Tibial artery (tissue), 4 donors: ENCODE measurements at places on chromosomes 4 and X.
A peak's percentile ranks its signal among the peaks of the same experiment; 100 is the strongest.

- DNase-seq = no peak
Measured at GRCh38 chr4:6755088-6755753, 27.3 kb upstream of the KIAA0232 start.

DNA sequence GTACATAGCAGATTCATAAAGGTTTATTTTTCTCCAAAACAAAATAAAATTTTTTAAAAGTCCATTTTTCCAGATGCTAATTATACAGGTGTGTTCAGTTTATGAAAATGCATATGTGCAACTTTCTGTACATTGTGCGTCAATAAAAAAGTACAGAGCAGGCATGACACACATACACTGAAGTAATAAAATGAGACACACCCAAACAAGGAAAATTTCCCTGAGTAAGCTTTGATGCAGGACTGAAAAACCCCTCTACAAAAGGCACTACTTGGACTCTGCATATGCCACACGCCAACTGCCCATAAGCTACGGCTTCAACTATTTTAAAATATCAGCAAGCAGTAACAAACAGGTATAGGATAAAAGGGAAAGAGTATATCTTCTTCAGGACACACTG is 13.8 kb downstream of the ARAP2 start:
- DNase-seq = no peak

GRCh38 chrX:47293106-47293505 is 60.3 kb downstream of the USP11 start:
- no peak for DNase-seq

GRCh38 chrX:134969726-134970125 is 21.1 kb upstream of the SMIM10 start:
- no peak for DNase-seq

- DNase-seq = peak; percentile 44
Measured at GRCh38 chr4:74793757-74794381, 454 bp downstream of the BTC start.

- DNase-seq = no peak
Measured at GRCh38 chrX:124333862-124334261, 1.4 kb downstream of the TEX13D start.

GRCh38 chr4:89483833-89484232 is 176.2 kb upstream of the GPRIN3 start:
- no peak for DNase-seq

DNA sequence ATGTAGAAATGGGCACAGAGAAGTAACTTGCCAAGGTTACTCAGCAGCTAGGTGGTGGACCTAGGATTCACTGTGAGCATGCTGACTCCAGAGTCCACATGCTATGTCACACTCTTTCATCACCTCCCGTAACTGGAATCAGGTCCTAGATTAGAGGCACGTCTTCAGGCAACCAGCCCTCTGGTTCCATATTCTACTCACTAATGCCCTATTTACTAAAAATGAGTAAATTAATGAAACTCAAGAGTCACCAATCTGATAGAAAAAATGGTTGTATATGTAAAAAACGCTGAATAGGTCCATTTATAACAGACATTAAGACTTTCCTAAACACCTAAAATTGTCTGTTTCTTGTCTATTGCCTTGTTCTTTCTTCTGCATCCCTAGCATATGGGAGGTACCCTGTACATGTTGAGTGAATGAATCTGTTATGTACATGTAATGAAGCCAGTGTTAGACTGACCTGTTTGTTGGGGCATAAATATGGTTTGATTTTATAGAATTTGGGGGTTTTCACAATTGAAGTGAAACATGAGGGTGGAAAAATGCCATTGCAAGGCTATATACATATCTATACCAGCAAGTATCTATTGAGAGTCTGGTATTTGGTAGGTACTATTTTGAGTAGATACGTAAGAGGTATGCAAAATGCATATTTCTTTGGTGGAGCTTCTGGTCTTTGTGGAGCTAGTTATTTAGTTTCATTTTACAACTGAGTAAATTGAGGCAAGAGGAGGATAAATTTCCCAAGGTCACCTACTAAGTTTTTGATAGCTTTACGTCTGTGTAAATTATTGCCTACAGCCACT is 7.5 kb upstream of the RUFY3 start:
- DNase-seq = no peak

DNA sequence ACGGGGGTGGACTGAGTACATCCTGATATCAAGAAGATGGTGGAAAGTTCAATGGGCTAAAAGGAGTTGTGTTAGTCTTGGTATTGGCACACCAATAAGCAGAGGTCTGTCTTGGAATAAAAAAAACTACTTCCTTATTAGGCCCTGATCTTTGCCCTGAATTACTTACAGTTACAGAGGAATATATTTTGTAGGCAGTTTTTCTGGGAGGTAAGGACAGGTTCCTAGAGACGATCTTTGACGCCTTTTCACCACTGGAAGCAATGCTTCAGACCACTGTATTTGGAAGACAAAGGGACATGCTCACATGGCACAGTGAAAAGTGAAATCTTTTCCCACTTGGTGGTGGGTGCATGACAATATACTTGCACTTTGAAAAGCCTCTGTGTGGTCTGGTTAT is 618 bp upstream of the XK start:
- no peak for DNase-seq
